Activated CD4-positive, alpha-beta T cell treated with anti-CD3 and anti-CD28 coated beads for 36 hours (primary cell): ENCODE measurements at places on chromosomes 11 and 22.

GRCh38 chr11:69879729-69880005 lies 60.5 kb upstream of the FGF3 start:
- no peak for DNase-seq

DNA sequence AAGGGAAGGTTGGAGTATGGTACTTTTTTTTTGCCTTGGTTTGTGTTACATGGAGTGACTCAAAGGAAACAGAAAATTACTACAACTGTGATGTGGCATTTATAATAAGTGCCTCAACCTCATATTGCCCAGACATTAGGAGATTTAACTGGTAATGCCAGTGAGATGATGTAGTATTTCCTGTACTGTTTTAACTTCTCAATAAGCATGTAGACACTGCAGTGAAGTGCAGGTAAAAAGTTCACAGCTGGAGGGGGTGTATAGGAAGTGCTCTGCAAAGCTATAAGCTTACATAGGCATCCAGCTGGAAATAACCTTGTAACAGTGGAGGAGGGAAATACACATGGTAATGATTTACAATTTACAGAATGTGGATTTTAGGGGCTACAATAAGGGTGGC lies 138.2 kb upstream of the MTMR2 start:
- DNase-seq: peak; percentile 65

DNA sequence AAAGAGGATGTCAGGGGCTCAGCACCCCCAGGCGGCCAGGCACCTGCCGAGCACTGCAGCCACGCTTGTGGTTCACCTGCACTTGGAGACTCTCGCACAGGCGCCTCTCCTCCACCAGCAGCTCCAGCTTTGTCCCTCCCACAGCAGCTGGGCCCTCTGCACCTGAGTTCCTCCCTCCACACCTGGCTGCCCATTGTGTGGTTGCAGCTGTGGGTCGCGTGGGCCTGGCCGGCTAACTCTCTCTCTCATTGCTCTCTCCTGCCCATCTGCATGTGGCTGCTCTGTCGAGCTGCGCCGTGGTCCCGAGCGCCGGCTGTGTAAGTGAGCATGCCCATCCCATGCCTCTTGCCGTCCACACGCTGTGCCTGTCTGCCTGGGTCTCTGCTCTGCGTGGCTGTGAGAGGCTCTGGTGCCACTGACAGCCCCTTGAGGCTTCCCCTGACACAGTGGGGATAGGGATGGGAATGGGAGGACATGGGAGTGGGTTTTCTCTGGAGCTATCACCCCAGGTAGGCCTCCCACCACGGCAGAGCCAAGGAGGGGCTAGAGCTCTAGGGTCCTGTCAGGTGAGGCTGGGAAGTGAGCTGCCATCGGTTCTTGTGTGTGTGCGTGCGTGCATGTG lies 8.5 kb upstream of the ACR start:
- no peak for DNase-seq

DNA sequence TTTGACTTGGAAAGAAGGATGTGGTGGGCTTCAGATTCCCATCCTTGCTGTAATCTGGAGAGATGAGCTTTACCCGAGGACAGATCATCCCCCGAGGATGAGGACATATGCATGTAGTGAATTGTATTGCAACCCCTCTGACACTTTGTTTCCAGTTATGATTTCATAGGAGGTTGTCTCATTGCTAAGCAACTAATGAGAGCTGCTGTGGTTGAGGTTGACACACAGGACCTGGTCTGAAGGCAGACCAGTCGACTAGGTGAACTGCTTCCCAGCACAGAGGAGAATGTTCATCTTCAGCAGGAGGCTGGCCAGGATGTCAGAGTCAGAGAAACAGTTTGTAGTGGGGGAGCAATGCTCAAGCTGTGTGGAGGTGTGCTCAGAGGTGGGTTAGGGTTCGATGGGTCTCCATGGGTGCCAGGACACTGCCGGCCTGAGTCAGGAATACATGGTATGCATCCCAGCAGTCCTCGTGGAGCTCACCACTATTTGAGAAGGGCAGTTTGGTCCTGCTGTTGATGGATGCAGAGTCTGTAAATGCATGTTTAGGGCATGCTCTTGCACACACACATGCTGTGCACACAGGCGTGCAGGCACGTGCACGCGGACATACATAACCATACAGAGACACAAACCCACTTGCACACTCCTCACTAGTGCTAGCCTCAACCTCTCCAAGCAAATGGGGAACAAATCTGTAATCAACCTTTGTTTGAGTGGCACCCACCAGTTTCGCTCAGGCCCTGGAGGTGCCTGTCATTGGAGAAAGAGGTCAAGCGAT lies 153.7 kb downstream of the TBC1D22A start:
- DNase-seq: no peak

DNA sequence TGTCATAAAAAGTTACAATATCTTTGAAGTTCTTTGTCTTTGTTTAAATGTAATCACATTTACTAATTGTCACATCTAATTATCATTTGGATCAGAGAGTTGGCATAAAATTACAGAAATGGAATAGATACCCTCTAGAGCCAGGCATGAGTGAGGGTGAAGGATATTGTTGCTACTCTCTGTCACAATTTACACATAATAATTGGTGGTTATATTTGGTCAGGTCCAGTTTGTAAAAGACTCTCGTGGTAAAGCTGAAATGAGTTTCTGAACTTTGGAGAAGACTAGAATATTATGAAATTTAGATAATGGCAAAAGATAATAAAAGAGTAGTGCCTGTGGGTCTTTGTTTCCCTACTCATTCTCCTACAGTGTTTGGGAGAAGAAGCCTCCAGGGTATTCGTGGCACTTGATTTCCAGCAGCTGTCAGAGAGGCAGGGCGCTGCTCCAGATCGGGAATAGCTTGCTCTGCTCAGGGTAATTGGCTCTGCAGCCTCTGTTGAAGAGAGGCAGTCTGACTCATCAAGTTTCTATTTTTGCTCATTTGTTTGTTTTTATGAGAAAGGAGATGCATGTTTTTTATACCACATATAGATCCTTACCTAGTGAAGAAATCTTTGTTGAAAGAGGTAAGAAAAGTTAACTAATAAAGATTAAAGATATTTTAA lies 349.9 kb downstream of the CNTN5 start:
- DNase-seq: no peak

- no peak for DNase-seq
These were observed 3.0 kb downstream of the INPPL1 start for GRCh38 chr11:72227316-72228228.

GRCh38 chr11:1938343-1939005 lies 8.7 kb upstream of the MRPL23 start:
- DNase-seq: peak; percentile 3

GRCh38 chr22:30182350-30182745 lies 64.2 kb downstream of the LIF start:
- DNase-seq: no peak

GRCh38 chr11:125251956-125252355 lies 87.4 kb downstream of the PKNOX2 start:
- DNase-seq: no peak
